NCI-H2171 (cell line): ENCODE measurements at places on chromosomes 7 and 10.

DNA sequence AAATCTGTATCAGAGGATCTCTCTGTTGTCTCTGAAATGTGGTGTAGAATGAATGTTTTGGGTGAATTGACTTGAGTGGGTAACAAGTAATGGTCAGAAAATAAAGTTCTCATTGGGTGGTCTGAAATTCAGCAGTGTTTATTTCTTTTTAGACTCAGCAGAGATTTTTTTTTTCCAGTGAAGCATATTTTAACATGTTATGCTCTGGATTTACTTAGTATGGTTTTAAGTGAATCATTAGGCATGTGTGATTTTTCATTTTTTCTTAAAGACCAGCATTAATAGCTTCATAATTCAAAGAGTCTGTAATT, 63.5 kb downstream of the REEP3 start:
- no peak for DNase-seq

DNA sequence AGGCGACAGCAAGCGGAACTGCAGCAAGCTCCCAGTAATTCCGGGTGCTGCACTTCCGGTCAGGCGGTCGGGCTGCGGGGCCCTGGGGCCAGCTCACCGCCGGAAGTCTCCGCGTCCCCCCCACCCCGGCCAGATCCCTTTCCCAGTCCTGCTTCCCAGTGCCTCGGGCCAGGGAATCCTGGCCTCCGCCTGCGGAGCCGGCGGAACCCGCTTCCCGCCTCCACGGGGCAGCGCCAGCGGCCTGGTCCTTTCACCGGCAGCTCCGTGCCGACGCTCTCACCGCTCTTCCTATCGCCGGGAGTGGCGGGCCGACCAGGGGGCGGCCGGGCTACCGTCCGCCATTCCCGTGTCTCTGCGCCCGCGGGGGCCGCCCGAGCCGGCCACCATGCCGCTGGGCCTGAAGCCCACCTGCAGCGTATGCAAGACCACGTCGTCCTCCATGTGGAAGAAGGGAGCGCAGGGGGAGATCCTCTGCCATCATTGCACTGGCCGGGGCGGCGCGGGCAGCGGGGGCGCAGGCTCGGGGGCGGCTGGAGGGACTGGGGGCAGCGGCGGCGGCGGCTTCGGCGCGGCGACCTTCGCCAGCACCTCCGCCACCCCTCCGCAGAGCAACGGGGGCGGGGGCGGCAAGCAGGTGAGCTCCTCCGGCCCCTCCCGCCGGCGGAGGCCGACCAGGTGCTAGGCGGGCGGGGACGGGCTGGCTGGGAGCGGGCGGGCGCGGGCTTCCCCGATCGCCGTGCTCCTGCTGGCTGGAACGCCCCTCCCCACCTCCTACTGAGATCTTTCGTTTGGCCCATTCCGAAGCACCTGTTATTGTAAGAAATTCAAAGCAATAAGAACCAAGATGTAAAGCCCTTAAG, at the start of gene GATAD1:
TSS of gene GATAD1 (plus strand) at position 138 of the 860 bp plus-strand sequence. CDS start at position 386, 248 bp downstream.
- DNase-seq, result peak; percentile 87

- DNase-seq, result no peak
Observed at GRCh38 chr10:96585736-96586418, 935 bp downstream of the TM9SF3 start.

- no peak for DNase-seq
Observed at GRCh38 chr7:99739699-99740572, 4.9 kb upstream of the CYP3A7 start.

DNA sequence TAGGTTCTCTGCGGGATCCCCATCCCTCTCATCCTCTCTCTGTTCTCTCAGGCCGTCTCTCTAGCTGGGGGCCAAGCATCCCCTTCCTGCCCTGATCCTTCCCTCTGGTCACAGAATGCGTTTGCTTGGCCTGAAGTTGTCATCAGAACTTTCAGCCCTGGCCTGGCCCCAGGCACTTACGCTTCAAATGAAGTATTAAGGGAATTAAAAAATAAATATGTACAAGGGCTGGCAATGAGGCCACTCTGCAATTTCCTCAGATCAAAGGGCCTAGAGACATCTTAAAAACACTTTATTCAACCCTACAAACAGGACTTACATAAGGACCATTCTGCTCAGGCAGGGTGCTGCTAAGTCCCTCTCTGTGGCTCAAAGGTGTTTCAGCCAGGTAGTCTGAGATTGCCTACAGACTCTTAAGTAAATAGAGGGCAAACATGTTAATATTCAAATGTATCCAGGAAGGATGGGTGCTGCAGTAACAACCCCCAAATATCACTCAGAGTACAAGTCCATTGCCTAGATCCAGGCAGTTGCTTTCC, 16.0 kb downstream of the SFTPD start:
- DNase-seq, result no peak

DNA sequence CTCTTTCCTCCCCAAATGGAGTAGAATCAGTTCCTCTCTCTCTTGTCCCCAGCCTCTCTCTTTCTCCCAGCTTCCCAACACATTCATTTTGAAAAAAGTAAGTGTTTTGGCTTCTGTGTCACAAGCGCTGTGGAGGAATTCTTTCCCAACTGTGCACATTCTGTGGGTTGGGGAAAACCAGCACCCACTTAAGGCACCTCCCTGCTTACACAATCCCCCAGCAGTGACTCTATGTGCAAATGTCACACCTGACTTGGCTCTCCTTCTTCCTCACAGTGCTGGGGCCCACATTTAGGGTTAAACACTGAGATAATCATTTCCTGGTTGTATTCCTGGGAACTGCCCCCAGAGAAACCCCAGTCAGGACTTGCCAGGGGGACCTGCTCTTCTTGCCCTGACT, 358.1 kb upstream of the ZNF32 start:
- DNase-seq, result no peak

DNA sequence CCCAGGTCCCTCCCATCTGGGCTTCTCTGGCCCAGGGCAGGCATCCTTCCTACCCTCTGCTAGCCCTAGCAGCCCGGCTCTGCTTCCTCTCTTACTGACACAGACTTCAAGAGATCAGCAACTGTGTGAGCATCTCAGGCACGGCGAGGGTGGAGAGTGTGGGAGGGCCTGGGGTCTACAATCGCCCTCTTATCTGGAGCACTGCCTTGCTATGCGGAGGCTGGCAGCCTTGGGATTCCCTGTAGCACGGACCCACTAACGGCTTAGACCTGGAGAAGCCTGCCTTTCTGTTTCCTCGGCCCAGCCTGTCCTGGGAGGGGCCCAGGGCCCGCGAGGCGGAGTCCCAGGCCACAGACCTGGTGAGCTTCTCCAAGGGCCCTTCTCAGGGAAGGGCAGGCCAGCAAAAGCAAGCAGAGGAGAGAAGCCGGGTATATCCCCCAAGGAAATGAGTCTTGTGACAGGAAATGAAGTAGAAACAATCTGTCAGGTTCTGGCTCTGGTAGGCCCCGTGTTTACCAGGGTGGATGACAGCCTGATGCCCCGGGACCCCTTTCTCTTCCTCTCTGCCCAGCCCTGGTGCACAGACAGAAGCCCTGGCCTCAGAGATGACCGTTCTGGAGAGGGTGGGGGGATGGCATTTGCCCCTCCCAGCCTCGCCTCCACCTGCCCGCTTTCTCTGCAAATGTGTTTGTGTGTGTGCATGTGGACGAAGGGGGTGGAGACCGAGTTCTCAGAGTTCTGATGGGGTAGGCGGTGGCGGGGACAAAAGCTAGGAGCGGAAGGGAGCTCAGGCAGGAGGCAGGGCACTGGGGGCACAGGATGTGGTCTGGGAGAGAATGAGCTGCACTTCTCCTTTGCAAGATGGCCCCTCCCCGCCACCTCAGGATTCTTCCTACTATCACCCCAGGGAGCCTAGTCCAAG, 2.5 kb downstream of the LRCH4 start:
- DNase-seq, result peak; percentile 19

DNA sequence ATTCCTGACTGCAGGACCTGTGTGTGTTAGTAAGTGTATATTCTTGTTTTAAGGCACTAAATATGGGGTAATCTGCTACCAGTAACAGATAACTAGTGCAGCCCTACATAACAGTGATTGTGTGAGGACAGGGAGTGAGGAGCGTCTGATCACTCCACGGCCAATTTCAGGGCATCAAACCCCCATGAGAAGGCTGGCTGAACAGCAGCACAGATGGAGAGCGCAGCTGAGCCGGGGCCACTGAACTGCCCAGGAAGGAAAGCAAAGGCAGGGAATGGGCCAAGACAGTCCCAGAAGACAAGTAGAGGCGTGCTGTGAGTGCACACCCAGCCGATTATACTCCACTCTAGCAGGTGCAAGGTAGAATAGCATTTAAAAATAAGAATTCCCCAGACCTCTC, 157.1 kb upstream of the CHST15 start:
- DNase-seq, result peak; percentile 8

- DNase-seq, result no peak
Observed at GRCh38 chr7:103116991-103117390, 31.9 kb downstream of the NAPEPLD start.

GRCh38 chr10:968546-969199, 19.6 kb upstream of the GTPBP4 start:
- DNase-seq, result no peak

DNA sequence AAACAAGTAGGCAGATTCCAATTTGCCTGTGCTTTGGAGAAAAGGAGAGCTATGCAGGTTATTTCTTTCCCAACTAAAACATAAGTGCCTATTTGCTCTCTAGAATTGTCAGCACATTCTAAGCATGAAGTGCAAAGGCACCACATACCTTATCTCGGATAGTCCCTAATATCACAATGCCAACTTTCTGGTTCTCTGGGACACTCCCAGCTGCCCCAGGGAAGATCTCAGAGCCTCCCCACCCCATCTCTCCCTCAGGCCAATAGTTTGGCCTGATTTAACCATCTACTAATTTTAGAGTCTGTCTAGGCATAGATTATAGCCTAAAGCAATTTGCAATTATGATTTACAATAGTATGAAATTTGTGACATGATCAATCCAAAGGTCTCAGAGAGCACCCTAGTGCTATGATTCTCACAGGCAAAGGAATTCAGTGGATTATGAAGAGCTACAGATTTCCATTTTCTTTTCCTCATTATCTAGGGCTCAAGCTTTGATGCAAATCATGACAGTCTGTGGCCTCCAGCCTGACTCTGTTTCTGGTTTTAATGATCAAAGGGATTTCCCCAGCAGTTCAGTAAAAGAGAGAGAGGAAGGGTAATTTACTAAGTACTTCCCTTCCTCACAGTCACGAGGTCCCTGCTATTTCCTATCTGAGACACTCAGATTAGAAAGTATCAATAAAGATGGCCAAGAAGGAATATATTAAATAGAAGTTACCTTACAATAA, 29.0 kb upstream of the IL6 start:
- DNase-seq, result no peak

GRCh38 chr10:78549140-78549935, 515.7 kb downstream of the RPS24 start:
- DNase-seq, result peak; percentile 68

GRCh38 chr7:22121702-22122474, 176.2 kb upstream of the CDCA7L start:
- no peak for DNase-seq

DNA sequence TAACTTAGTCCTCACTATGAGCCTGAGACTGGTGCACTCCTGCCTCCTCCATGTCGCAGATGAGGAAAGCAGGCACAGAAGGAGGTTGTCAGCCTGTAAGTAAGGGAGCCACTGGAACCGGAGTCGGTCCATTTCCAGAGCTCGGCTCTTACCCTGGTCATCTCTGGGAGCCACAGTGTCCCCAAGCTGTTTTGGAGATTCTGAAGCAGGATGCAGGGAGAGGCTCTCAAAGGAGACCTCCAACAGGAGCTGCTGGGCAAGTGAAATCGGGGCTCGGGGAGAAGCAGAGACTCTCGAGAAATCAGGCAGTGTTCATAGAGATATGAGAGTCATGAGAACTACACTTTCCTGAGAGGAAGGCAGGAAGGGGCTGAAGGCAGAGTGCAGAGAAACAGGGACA, 39.0 kb downstream of the VSTM4 start:
- DNase-seq, result no peak

DNA sequence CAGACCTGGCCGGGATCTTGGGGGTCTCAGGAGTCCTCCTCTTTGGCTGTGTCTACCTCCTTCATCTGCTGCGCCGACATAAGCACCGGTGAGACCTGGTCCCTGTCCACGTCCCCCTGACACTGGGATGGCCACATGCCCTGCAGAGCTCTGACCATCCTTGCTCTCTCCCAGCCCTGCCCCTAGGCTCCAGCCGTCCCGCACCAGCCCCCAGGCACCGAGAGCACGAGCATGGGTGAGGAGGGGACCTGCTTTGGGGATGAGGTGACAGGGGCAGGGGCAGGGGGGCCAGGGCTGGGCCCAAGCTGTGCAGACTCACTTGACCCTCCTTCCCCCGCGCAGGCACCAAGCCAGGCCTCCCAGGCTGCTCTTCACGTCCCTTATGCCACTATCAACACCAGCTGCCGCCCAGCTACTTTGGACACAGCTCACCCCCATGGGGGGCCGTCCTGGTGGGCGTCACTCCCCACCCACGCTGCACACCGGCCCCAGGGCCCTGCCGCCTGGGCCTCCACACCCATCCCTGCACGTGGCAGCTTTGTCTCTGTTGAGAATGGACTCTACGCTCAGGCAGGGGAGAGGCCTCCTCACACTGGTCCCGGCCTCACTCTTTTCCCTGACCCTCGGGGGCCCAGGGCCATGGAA, 959 bp downstream of the PVRIG start:
- DNase-seq, result no peak
